ENCODE measurements at places on chromosomes 2 and 18.
A peak's percentile ranks its signal among the peaks of the same experiment; 100 is the strongest.

GRCh38 chr2:130391058-130391871, 35.4 kb downstream of the PTPN18 start:
- DNase-seq: peak; percentile 82
- peaks cover 40% of the 10 kb centered on the region for H3K4me1 ChIP-seq
- no peaks in the 10 kb centered on the region for H3K36me3 ChIP-seq
- peak overlapping the region; percentile 84 for H3K4me3 ChIP-seq

- no peaks in the 10 kb centered on the region for H3K4me1 ChIP-seq
- no peaks in the 10 kb centered on the region for H3K27me3 ChIP-seq
- H3K36me3 ChIP-seq: no peaks in the 10 kb centered on the region
- DNase-seq: no peak
- no peak overlapping the region for H3K4me3 ChIP-seq
- H3K27ac ChIP-seq: no peak overlapping the region
Measured at GRCh38 chr2:50597206-50597605, 434.7 kb downstream of the NRXN1 start.

- H3K4me1 ChIP-seq: peaks cover 29% of the 10 kb centered on the region
- peak overlapping the region; percentile 93 for H3K4me3 ChIP-seq
- peak; percentile 82 for DNase-seq
- no peaks in the 10 kb centered on the region for H3K36me3 ChIP-seq
- H3K27ac ChIP-seq: peak overlapping the region; percentile 99
Measured at GRCh38 chr18:3449512-3450011, 410 bp upstream of the TGIF1 start.

- H3K36me3 ChIP-seq: no peaks in the 10 kb centered on the region
- no peaks in the 10 kb centered on the region for H3K27me3 ChIP-seq
- peaks cover 8% of the 10 kb centered on the region for H3K4me1 ChIP-seq
- DNase-seq: no peak
Measured at GRCh38 chr18:74488864-74489263, 7.3 kb upstream of the CNDP2 start.

DNA sequence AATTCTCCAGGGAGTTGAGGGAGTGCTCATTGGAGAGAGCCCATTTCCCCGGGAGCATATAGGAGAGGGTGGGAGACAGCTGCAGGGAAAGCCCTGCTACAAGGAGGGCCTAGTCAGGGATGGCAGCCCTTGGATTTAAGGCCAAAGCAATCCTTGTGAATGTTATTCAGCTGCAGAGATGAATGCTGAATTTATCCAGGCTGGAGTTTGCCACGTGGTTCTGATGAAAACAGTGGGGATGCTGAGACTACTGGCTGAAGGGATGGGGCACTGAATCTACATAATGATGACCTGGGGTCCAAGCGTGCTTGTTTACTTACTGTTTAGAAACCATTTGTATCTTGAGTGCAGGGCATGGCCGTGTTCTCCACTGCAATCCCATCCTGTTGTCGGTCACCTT, 35.6 kb upstream of the RNF149 start:
- H3K36me3 ChIP-seq: no peaks in the 10 kb centered on the region
- no peak for DNase-seq
- H3K27ac ChIP-seq: no peak overlapping the region
- H3K4me3 ChIP-seq: no peak overlapping the region
- H3K27me3 ChIP-seq: no peaks in the 10 kb centered on the region

DNA sequence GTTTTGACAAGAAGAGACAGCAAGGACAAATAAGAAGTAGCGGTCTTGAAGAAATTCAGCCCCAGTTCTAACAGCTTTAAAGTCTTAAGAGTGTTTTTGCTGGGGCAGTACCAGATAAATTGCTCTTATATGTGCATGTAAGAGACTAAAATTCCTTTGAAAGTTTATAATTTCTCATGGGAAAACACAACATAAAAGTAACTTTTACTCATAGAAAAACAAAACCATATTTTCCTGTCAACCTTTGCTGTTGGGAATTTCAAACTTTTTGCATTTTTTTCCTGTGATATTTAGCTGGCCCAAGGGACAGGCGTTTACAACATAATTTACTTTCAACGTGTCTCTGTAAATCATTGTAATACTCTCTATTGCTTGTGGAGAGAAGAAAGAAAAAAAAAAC, 767.8 kb upstream of the ZEB2 start:
- H3K36me3 ChIP-seq: no peaks in the 10 kb centered on the region
- H3K4me1 ChIP-seq: no peaks in the 10 kb centered on the region
- no peak for DNase-seq
- no peak overlapping the region for H3K4me3 ChIP-seq
- H3K27ac ChIP-seq: no peak overlapping the region

GRCh38 chr2:16123856-16124780, 183.8 kb downstream of the MYCN start:
- H3K27me3 ChIP-seq: peaks cover 5% of the 10 kb centered on the region
- no peak overlapping the region for H3K4me3 ChIP-seq
- no peak for DNase-seq
- H3K4me1 ChIP-seq: no peaks in the 10 kb centered on the region

DNA sequence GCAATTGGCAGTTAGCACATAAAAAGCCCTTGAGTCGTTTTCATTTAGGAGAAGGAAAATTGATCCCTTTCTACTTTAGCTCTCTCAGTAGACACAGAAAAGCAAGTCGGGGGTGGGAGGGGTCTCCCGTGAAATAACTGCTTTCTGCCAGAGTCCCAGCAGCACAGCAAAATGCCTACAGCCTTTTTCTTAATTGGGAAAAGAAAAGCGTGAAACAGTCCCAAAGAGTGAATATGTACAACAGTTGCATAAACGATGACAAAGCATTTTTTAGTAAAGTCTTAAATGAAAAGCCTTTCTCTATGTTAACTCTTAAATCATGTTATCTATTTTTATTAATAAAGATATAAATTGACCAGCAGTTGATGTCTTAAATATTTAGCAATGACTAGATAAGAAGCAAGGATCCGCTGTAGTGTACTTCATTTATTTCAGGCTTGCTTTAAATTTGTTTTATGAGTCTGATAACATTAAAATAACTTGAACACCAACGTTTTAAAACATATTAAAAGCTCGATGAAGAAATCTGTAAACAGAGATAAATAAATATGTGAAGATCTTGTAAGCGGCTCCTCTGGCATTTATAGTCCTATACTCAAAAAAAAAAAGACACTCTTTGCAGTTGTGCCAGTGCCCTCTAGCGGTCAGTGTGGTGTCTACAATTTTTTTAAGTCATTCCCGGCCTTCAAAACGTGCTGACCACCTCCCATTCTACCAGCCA, 42.3 kb upstream of the ATIC start:
- DNase-seq: no peak
- no peak overlapping the region for H3K4me3 ChIP-seq
- H3K27ac ChIP-seq: no peak overlapping the region
- H3K4me1 ChIP-seq: no peaks in the 10 kb centered on the region

GRCh38 chr2:188919824-188920223, 54.3 kb upstream of the COL3A1 start:
- H3K27me3 ChIP-seq: no peaks in the 10 kb centered on the region
- no peak overlapping the region for H3K27ac ChIP-seq
- no peaks in the 10 kb centered on the region for H3K36me3 ChIP-seq
- H3K4me3 ChIP-seq: no peak overlapping the region

DNA sequence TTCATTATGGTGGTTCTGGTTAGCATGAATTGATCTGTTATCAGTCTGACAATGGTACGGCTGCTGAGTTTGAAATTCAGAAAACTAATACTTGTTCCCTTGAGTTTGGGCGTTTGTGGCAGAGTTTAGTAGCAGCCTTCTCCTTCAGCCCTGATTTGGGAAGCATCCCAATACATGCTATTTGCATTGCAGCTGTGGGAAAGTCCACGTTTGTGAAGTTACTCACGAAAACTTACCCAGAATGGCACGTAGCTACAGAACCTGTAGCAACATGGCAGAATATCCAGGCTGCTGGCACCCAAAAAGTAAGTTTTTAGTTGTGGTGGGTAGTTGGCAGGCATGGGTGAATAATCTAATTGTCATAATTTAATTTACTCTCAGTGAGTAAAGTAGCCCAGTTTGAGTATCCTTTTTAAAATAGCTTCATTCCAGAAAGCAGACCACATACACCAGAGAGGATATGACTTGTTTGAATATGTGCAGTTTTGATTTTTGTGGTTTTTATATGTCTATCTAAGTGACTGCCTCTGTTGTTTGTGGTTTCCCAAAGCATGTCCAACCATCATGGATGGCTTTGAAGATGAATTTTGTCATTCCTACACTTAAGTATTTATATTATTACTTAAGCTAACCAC, 12.2 kb downstream of the DGUOK start:
- no peaks in the 10 kb centered on the region for H3K4me1 ChIP-seq
- no peaks in the 10 kb centered on the region for H3K27me3 ChIP-seq
- H3K36me3 ChIP-seq: no peaks in the 10 kb centered on the region
- no peak overlapping the region for H3K4me3 ChIP-seq
- no peak overlapping the region for H3K27ac ChIP-seq

GRCh38 chr18:74006143-74006542, 141.5 kb downstream of the FBXO15 start:
- H3K36me3 ChIP-seq: no peaks in the 10 kb centered on the region
- H3K4me1 ChIP-seq: no peaks in the 10 kb centered on the region
- no peak overlapping the region for H3K4me3 ChIP-seq
- no peak overlapping the region for H3K27ac ChIP-seq
- H3K27me3 ChIP-seq: no peaks in the 10 kb centered on the region
- no peak for DNase-seq

- H3K36me3 ChIP-seq: no peaks in the 10 kb centered on the region
- peak overlapping the region; percentile 31 for H3K27ac ChIP-seq
- no peaks in the 10 kb centered on the region for H3K4me1 ChIP-seq
- DNase-seq: no peak
- H3K4me3 ChIP-seq: no peak overlapping the region
Measured at GRCh38 chr2:144995482-144995881, 475.6 kb upstream of the ZEB2 start.

DNA sequence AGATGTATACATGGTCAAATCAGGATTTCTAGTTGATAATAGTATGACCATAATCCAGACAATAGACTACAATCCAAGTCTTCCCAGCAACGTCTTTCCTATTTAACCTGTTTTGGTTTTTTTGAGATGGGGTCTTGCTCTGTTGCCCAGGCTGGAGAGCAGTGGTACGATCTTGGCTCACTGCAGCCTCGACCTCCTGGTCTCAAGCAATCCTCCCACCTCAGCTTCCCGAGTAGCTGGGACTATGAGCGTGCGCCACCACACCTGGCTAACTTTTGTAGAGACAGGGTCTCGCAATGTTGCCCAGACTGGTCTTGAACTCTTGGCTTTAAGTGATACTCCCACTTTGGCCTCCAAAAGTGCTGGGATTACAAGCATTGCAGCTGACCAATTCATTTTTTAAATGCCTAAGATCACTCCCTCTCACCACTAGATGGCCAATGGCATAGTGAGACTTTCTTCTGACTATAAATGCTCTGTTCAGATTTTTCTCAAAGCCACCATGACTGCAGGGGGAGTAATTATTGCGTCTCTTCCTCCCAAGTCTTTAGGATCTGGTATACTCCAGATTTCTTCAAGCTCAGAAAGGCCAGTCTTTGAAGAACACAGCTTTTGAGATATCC, 47.6 kb downstream of the HNRNPLL start:
- DNase-seq: no peak
- H3K36me3 ChIP-seq: peaks cover under 1% of the 10 kb centered on the region
- H3K4me3 ChIP-seq: no peak overlapping the region

- no peak overlapping the region for H3K27ac ChIP-seq
- DNase-seq: no peak
- H3K4me3 ChIP-seq: no peak overlapping the region
- H3K27me3 ChIP-seq: no peaks in the 10 kb centered on the region
- H3K36me3 ChIP-seq: no peaks in the 10 kb centered on the region
- peaks cover 35% of the 10 kb centered on the region for H3K4me1 ChIP-seq
Measured at GRCh38 chr2:222747526-222748160, 76.2 kb downstream of the MOGAT1 start.

DNA sequence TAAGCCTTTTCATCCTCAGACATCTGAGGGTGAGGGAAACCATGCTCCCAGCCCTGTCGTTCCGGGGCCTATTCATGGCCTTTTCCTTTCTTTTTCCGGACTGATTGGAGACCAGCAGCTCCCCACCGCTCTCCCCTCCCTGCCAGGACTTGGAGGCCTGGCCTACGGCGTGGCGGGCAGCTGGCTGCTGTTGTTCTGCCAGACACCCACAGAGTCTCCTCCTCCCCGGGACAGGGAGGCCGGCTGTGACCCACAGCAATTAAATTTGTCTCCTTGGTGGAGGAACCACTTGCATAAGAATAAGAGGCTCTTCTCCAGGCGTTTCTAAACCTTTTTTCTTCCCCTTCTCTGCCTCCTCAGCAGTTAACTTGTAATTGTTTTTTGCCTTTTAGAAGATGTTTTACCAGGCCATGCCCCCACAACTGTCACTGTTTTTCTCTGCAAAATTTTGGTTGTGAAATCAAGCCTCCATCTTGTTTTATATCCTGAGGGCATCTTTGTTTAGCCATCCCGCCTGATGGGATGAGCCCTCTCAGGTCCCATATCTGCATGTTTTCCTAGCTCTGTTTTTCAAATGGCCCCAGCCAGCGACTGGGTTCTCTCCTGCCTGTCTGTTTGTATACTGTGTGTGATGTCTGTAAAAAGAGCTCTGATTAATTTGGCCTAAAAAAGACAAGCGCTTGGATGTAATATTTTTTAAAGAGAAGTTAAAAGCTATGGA, 1060.0 kb upstream of the DDX18 start:
- H3K36me3 ChIP-seq: no peaks in the 10 kb centered on the region
- H3K27me3 ChIP-seq: no peaks in the 10 kb centered on the region
- no peak for DNase-seq
- no peak overlapping the region for H3K27ac ChIP-seq
- no peak overlapping the region for H3K4me3 ChIP-seq

Measured in heart left ventricle (tissue), 16 donors.